Esophagus muscularis mucosa (tissue), 4 donors: ENCODE measurements at places on chromosomes 5 and 9.

- no peak overlapping the region for H3K27ac ChIP-seq
- no peak overlapping the region for H3K4me3 ChIP-seq
- no peaks in the 10 kb centered on the region for H3K27me3 ChIP-seq
- no peaks in the 10 kb centered on the region for H3K36me3 ChIP-seq
Observed at GRCh38 chr5:80318212-80318611, 1.6 kb upstream of the SPZ1 start.

- no peak overlapping the region for H3K4me3 ChIP-seq
- no peaks in the 10 kb centered on the region for H3K27me3 ChIP-seq
- H3K36me3 ChIP-seq = no peaks in the 10 kb centered on the region
- H3K27ac ChIP-seq = no peak overlapping the region
Observed at GRCh38 chr5:128091579-128091978, 8.0 kb downstream of the SLC12A2 start.

DNA sequence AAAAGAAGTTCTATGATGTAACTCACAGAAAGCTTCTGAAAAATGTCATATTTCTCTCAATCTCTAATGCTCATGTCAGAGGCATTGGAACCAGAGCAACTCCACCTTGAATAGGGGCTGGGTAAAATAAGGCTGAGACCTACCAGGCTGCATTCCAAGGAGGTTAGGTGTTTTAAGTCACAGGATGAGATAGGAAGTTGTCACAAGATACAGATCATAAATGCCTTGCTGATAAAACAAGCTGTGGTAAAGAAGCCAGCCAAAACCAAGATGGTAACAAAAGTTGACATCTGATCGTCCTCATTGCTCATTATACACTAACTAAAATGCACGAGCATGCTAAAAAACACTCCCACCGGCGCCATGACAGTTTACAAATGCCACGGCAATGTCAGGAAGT lies 411.1 kb upstream of the GRIA1 start:
- H3K4me1 ChIP-seq = no peaks in the 10 kb centered on the region
- no peaks in the 10 kb centered on the region for H3K27me3 ChIP-seq
- H3K4me3 ChIP-seq = no peak overlapping the region
- no peaks in the 10 kb centered on the region for H3K36me3 ChIP-seq
- H3K27ac ChIP-seq = no peak overlapping the region

DNA sequence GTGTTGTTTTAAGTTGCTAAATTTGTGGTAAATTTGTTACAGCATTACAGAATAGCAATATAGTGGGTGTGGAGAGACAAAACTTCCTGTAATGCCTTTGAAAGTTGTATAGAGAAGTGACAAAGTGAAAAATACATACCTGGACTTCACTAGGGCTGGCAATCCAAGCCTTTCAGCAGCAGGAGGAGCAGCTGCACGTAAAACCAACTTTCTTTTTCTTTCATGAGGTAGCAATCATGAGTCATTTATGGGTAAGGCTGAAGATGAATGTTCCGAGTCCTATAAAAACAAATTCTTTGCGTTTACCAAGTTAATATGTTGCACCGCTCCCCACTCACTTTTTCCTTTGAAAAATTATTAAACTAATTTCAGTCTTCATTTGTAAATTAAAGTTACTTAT lies 1138.2 kb downstream of the TAF11L14 start:
- H3K27me3 ChIP-seq = no peaks in the 10 kb centered on the region
- H3K4me3 ChIP-seq = no peak overlapping the region
- no peaks in the 10 kb centered on the region for H3K36me3 ChIP-seq
- no peak overlapping the region for H3K27ac ChIP-seq
- no peak for DNase-seq

DNA sequence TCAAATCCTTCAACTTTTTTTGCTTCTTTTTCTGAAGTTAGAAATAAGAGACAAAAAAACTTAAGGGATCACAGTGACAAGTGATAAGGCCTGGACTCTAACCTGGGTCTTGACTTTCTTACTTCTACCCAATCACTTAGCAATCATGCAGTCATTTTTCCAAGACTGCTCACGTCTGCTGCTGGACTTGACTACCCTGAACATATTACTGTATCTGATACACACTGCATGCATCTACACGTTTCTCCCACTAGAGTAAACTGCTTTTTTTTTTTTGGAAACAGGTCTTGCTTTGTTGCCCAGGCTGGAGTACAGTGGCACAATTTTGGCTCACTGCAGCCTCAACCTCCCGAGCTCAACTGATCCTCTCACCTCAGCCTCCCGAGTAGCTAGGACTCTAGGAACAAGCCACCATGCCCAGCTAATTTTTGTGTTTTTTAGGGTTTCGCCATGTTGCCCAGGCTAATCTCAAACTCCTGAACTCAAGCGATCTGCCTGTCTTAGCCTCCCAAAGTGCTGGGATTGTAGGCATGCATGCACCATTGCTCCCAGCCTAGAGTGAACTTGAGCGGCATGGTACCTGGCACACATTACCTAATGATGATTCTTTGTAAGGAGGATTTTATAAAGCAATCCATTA lies 7.4 kb downstream of the PLIN2 start:
- peaks cover 60% of the 10 kb centered on the region for H3K36me3 ChIP-seq
- no peak overlapping the region for H3K27ac ChIP-seq
- no peak for DNase-seq
- H3K4me3 ChIP-seq = no peak overlapping the region
- H3K4me1 ChIP-seq = peaks cover 13% of the 10 kb centered on the region

- H3K4me1 ChIP-seq = no peaks in the 10 kb centered on the region
- H3K27ac ChIP-seq = no peak overlapping the region
- H3K27me3 ChIP-seq = no peaks in the 10 kb centered on the region
- no peaks in the 10 kb centered on the region for H3K36me3 ChIP-seq
- no peak for DNase-seq
- H3K4me3 ChIP-seq = no peak overlapping the region
Observed at GRCh38 chr5:30981576-30981975, 211.9 kb upstream of the CDH6 start.

DNA sequence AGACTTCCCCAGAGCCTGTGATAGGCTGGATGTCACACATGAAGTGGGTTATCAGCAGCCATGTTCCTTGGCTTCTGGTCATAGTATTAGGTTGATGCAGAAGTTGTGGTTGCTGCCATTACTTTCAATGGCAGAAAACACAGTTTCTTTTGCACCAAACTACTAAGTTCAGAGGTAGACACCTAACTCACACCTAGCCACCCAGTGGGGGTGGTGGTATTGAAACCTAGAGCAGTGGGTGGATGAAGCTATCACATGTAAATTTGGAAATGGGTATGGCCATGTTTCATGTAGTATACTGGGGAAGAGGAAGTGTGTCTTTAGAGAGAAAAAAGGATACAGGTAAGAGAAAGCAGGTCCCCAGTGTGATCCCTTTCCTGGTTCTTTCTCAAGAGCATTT lies 347.9 kb upstream of the SEMA6A start:
- H3K27ac ChIP-seq = no peak overlapping the region
- H3K4me1 ChIP-seq = no peaks in the 10 kb centered on the region
- no peaks in the 10 kb centered on the region for H3K27me3 ChIP-seq
- H3K36me3 ChIP-seq = no peaks in the 10 kb centered on the region

GRCh38 chr9:4618700-4619099 lies 43.4 kb upstream of the PLPP6 start:
- no peaks in the 10 kb centered on the region for H3K36me3 ChIP-seq
- H3K4me3 ChIP-seq = no peak overlapping the region
- DNase-seq = no peak
- no peaks in the 10 kb centered on the region for H3K27me3 ChIP-seq
- no peaks in the 10 kb centered on the region for H3K4me1 ChIP-seq

DNA sequence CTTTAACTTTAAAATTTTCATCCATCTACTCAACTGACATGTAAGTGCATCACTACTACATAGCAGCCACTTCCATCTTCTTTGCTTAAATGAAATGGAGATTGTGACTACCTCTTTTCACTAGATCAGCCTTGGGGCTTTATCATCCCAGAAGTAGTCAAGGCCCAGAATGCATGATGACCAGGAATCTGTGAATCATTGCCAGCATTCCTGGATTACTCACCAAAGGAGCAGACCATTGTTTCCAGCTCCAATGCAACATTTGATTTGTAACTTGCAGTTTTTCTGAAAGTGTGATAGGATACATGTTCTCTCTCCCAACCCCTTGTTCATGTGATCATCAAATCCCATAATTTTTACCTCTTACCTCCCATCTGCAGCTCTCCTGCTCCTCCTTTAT lies 65.1 kb downstream of the PLPPR1 start:
- no peak overlapping the region for H3K27ac ChIP-seq
- no peaks in the 10 kb centered on the region for H3K36me3 ChIP-seq
- H3K4me3 ChIP-seq = no peak overlapping the region
- H3K27me3 ChIP-seq = no peaks in the 10 kb centered on the region
- no peaks in the 10 kb centered on the region for H3K4me1 ChIP-seq
- no peak for DNase-seq

DNA sequence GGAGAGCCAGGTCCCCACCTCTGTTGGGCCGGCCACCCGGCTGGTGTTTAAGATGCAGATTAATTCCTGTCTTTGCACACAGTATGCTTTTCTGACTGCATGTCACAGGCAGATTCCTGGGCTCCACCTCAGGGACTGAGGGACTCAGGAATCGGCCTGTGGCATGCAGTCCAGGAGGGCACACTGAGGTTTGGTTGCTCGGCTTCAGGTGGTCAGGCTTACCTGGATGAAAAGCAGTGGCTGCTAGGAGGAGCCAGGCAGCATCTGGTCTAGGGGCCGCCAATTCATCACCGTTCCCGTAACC lies 1.1 kb downstream of the WDR5 start:
- no peaks in the 10 kb centered on the region for H3K27me3 ChIP-seq
- H3K4me1 ChIP-seq = peaks cover 46% of the 10 kb centered on the region
- DNase-seq = no peak
- peaks cover 26% of the 10 kb centered on the region for H3K36me3 ChIP-seq
- peak overlapping the region; percentile 88 for H3K4me3 ChIP-seq
- H3K27ac ChIP-seq = peak overlapping the region; percentile 88

DNA sequence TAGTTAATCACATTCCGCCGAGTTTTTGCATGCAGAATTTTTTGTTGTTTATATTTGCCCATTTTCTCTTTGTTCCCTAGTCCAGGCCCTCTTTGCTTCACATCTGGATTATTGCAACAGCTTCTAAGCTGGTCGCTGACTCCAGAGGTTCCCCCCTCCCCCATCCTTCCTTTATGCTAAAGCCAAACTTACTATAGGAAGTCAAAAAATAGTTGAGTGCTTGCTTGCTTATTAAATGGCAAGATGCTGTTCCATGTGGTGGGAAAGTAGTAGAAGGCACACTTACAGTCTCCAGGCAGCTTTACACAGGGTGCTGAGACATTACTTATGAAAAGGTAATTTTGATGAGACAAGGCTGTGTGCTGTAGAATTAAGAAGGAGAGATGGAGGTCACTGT lies 1.3 kb downstream of the ZBTB34 start:
- no peak for DNase-seq
- H3K4me3 ChIP-seq = peak overlapping the region; percentile 94
- H3K27me3 ChIP-seq = no peaks in the 10 kb centered on the region
- H3K36me3 ChIP-seq = peaks cover 28% of the 10 kb centered on the region

DNA sequence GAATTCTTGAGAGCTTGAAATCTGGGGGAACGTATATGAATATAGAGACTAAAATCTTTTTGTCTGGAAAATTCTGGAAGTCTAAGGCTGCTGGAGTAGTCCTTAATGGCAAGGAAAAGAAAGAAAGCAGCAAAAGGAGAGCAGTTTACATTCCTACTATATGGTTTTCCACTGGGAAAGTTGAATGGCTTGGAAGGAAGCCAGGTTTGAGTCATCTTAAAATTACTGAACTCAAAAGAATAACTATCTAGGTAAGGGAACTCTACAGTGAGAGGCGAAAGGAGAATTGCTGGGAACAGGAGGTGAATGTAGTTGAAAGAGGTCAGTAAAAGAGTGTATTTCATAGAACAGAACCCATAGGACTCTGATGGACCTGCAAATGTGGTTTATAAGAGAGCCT lies 258.1 kb upstream of the EDIL3 start:
- no peak overlapping the region for H3K27ac ChIP-seq
- no peak overlapping the region for H3K4me3 ChIP-seq
- no peaks in the 10 kb centered on the region for H3K36me3 ChIP-seq
- DNase-seq = no peak
- H3K4me1 ChIP-seq = no peaks in the 10 kb centered on the region

DNA sequence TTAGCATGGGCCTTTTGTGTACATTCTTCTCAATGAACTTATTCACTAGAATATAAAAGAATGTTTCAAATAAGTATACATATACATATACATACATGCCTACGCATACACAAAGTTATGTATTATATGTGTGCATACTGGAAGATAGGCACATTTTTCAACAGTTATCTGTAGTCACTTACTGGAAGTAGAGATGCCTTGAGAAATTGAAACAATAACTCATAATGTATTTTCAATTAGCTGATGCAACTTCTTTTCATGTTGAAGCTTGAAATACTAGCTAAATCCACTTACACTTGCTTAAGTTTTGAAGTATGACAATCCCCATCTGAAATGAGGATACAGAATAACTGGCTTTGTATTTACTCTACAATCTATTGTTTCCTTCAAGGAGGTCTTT lies 469.0 kb upstream of the PTGER4 start:
- no peak for DNase-seq
- H3K4me1 ChIP-seq = no peaks in the 10 kb centered on the region
- no peaks in the 10 kb centered on the region for H3K36me3 ChIP-seq
- no peak overlapping the region for H3K27ac ChIP-seq
- H3K27me3 ChIP-seq = no peaks in the 10 kb centered on the region

DNA sequence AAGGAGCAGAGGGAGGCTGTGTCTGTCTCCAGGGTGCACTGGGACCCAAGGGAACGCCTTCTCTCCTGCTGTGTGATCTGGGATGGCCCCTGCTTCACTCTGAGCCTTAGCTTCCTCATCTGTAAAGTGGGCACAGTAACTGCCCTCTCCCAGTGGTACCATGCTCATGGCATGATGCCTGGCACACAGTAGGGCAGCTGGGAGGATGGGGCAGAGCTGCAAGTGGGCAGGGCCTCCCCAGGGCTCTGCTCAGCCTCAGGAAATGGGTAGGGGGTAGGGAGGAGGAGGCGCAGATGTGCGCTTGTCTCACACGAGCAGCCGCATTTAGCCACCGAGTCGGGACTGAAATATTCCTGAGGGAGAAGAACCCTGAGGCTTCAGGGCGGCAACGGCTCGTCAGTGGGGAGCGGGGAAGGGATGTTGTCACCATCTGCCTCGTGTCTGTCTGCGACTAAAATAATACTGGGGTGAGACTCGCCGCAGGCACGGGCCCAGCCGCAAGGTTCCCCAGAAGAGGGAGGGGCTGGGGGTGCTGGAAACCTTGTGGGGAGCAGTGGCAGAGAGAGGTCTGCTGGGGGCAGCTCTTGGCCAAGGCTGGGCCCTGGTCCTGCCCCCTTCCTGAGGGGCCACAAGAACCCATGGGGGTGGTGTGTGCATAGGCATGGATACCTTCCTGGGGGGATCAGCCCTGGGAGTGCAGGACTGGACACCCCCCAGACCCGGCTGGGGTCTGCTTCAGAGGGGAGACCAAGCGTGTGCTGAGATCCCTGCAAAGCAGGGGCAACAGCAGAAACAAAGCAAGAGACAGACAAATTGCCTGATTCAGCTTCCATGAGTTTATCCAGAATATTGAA lies 55.2 kb upstream of the PSD2 start:
- H3K36me3 ChIP-seq = no peaks in the 10 kb centered on the region
- H3K27me3 ChIP-seq = no peaks in the 10 kb centered on the region
- peaks cover 2% of the 10 kb centered on the region for H3K4me1 ChIP-seq
- no peak overlapping the region for H3K27ac ChIP-seq

- H3K36me3 ChIP-seq = no peaks in the 10 kb centered on the region
- peaks cover 27% of the 10 kb centered on the region for H3K4me1 ChIP-seq
- no peak for DNase-seq
- H3K4me3 ChIP-seq = peak overlapping the region; percentile 60
- H3K27ac ChIP-seq = peak overlapping the region; percentile 77
Observed at GRCh38 chr9:35646153-35646532, 4.6 kb downstream of the SIT1 start.
